ENCODE measurements at places on chromosomes 1 and 21.

DNA sequence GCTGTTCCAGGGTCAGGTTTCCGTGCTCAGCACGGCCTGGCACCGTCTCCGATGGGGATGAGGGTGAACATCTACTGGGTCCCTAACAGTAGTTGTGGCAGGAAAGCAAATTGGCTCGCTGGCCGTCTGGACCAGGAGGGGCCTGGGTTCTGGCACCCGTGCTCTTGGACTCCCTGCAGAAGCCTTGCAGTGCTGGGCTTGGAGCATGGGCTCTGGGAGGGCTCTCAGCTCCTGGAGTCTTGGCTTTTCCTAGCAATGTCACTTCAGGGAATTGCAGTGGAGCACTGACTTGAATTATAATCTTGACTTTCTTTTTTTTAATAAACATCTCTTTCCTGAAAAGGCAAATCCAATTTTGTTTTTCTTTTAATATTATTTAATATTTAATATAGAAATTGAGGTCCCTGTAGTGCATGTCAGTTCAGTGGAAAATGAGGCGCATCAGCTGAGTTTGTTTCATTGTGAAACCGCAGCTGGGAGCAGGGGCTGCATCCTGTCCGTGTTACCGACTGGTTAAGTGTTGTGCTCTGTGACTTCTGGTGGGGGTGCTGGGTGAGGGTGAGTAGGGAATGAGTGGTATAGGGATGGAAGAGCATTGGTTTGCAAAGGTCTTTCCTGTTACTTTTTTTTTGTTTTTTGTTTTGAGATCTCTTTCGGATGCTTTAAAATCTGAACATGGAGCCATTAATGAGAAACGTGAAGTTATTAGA lies 64.1 kb downstream of the PEX14 start:
- DNase-seq, result no peak

- DNase-seq, result no peak
Observed at GRCh38 chr1:54362881-54363340, 43.3 kb downstream of the SSBP3 start.

GRCh38 chr1:56185493-56185892 lies 393.9 kb downstream of the PLPP3 start:
- DNase-seq, result no peak

DNA sequence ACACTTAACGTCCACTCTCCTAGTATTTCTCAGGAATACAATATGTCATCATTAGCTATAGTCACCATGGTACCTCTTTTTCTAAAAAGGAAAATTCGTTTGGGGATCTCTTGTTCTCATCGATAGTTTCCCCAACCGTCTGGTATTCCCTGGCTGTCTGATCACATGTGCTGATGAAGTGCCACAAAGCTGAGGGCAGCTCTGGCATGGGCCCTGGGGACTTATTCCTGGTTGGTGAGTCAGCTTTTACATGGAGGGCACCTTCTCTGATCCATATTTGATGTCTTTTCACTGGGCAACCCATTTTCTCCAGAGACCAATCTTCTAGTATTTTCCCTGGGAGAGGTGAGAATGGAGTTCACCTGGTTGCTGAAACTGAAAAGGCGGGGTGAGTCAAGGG lies 39.5 kb downstream of the CHD1L start:
- DNase-seq, result no peak

- no peak for DNase-seq
Observed at GRCh38 chr1:201028461-201028889, 5.0 kb upstream of the KIF21B start.

DNA sequence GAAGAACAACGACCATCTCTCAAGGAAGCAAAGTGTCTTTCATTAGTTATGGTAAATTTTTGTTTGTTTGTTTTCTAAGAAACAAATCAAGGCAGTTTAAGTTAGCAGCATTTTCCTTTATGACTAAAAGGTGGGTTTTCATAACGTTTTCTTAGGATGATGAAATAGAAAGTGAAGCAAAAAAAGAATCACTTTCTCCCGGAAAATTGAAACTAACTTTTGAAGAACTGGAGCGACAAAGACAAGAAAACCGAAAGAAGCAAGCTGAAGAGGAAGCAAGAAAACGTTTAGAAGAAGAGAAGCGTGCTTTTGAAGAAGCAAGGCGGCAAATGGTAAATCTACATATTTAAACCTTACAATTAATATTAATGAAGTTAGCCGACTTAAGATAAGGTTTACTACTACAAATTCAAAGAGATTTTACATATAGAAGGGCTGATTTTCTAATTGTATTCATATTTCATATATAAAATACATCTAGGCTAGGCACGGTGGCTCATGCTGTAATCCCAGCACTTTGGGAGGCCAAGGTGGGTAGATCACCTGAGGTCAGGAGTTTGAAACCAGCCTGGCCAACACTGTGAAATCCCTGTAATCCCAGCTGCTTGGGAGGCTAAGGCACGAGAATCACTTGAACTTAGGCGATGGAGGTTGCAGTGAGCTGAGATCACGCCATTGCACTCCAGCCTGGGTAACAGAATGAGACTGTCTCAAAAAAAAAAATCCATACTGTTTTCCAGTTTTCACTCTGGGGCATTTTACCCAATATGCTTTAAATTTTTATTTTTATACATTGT lies 38.3 kb downstream of the NEXN start:
- DNase-seq, result no peak

DNA sequence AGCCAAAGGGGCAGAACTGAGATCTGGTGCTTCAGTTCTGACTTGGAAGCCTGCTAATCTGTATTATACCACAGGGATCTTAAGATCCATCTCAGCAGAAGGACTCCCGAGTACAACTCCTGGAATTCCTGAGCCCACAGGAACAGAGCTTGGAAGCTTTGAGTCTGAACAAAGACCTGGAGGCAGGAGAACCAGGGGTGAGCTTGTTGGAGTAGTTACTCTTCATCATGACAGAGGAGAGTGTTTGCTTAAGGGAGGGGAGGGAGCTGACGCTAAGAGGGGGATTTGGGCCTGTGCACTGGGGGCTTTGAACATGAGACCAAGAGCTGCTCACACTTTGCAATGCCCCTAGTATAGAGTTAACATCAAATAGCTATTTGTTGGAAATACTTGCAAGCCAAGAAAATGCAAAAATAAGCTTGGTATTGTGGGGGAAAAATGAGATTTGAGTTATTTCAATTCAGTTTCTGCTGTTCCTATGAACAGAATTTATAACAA lies 41.1 kb upstream of the TRABD2B start:
- no peak for DNase-seq
